Sigmoid colon (tissue), 7 donors: ENCODE measurements at places on chromosomes 5 and 9. TPM values are rescaled to one million over a fixed set of nuclear protein-coding genes. Genes with fewer than 3 reads are reported as not detected.

The SPINK13 gene
- not detected for polyA plus RNA-seq

The CHSY3 gene
- polyA plus RNA-seq, result under 0.01 TPM

GRCh38 chr9:106875529-106875928 is 12.6 kb downstream of the ZNF462 start:
- no peak for DNase-seq
- no peaks in the 10 kb centered on the region for H3K36me3 ChIP-seq
- no peaks in the 10 kb centered on the region for H3K27me3 ChIP-seq
- H3K27ac ChIP-seq, result no peak overlapping the region
- H3K4me1 ChIP-seq, result peaks cover 80% of the 10 kb centered on the region

- peaks cover 12% of the 10 kb centered on the region for H3K4me1 ChIP-seq
- no peak for DNase-seq
- no peaks in the 10 kb centered on the region for H3K36me3 ChIP-seq
- peaks cover 7% of the 10 kb centered on the region for H3K27me3 ChIP-seq
- no peak overlapping the region for H3K27ac ChIP-seq
Measured at GRCh38 chr5:73311291-73312110, 137.1 kb downstream of the FOXD1 start.

- H3K27me3 ChIP-seq, result no peaks in the 10 kb centered on the region
- DNase-seq, result no peak
- H3K4me3 ChIP-seq, result no peak overlapping the region
- H3K36me3 ChIP-seq, result no peaks in the 10 kb centered on the region
- H3K27ac ChIP-seq, result no peak overlapping the region
Measured at GRCh38 chr5:98742396-98743073, 30.9 kb upstream of the RGMB start.
